Non-pigmented ciliary epithelial cell (primary cell): ENCODE measurements at places on chromosomes 13 and 19.

DNA sequence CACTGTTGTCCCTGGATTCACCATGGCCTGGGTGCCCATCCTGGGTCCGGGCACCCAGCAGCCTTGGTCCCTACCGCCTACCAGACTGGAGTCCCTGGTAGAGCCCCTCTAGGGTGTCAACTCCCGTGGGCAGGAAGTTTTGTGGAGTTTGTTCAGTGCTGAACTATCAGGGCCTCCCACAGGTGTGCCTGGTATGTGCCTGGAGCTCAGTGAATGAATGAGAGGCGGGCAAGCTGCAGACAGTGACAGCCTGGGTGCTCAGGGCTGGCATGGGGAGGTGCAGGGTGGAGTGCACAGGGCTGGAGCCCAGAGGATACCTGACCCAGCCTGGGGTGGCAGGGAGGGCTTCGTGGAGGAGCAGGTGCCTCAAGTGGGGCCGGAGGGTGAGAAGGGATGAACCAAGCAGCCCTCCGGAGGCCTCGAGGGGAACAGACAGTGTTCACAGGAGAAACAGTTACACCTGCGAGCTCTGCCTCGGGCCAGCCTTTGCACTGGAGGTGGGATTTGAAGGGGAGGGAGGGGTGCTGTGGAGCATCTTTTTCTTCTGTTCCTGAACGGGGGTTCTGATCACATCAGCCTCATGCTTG lies 29.6 kb downstream of the PAK4 start:
- DNase-seq, result no peak

- DNase-seq, result no peak
Observed at GRCh38 chr19:48780631-48781391, 25.5 kb downstream of the FGF21 start.

DNA sequence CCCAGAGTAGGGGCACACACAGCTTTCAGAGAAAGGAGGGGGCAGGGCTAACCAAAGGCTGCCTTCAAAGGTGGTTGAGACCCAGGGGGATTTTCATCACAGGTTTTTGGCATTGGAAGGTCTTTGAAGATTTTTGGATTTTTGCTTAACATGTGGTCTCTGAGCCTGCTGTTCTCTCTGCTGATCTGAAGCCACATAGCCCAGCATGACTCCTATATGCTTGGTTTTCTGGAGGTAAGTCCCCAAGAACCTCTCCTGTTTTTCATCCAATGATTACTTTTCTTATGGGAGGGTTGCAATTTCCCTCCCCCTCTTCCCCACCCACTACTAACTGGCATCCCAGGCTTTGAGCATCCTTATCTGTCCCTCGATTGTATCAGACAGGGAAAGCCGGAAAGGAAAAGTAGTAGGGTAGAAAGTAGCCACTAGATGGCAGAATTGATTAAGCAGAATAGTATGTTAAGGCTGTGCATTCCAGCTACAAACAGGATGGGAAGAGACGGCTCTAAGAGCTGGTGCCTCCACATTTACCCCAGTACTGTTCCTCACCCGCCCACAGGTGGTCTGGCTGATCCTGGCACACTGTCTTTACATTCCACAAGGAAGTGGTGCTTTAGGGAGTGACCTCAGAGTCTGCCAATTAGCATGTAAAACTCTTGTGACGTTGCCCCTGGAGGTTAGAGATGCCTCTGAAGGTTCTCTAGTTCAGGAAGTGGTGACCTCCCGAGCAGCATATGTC lies 218.9 kb upstream of the EDNRB start:
- DNase-seq, result peak; percentile 24

DNA sequence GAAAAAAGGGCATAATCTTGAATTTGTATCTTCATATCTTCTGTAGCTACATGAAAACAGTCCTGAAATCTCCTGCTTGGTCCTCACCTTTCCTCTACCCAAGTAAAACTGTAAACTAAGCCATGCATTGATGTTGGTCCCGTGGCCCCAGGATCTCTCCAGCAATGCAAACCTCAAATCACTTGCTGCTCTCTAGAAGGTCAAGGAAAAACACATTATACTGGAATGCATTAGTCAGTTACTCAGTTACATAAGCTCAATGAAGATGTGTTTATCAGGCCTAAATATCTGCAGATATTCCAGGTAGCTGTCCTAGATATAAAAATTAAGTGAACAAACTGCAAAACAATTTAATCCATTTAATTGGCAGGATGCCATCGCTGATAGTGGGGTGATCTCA lies 261.8 kb downstream of the ABCC4 start:
- DNase-seq, result no peak

DNA sequence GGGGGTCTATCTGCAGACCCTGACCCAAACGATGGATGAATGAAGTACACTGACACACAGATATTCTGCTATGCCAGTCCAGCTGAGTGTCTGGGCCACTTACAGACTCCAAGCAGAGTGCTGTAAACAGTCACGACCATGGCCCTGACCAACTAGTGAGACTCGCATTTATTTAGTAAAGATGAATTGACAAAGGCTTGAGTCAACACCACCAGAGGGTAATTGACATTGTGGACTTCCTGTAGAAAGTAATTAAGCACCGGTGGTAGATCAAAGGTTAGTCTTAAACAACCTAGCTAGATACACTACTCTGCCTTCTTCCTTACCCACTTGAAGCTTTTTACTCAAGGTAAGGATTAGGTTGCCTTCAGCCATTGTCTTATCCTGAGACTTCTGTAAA lies 63.4 kb upstream of the KPNA3 start:
- DNase-seq, result no peak

DNA sequence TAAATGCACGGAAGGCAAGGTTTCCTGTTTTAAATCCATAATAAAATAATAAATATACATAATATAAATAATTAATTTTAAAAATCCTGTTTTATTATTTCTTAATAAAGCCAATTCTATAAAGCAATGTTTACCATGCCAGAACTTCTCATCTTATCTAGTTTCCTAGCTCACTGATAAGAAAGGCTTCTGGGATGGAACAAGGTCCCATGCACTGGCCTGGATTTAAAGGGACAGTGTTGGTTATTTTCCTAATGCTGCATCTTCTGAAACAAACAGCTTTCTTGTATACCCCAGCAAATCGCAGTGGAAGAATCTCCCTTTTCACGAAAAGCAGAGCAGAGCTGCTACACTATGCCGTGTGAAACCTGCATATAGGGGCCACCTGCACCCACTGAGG lies 68.8 kb downstream of the LNX2 start:
- no peak for DNase-seq

GRCh38 chr13:75480671-75481175 lies 1.2 kb downstream of the TBC1D4 start:
- no peak for DNase-seq

GRCh38 chr19:12996406-12997094 lies 1.3 kb downstream of the NFIX start:
- no peak for DNase-seq

GRCh38 chr19:57245959-57246358 lies 5.5 kb downstream of the ZNF805 start:
- DNase-seq, result no peak

- DNase-seq, result no peak
Observed at GRCh38 chr19:1104311-1105007, 665 bp downstream of the GPX4 start.

DNA sequence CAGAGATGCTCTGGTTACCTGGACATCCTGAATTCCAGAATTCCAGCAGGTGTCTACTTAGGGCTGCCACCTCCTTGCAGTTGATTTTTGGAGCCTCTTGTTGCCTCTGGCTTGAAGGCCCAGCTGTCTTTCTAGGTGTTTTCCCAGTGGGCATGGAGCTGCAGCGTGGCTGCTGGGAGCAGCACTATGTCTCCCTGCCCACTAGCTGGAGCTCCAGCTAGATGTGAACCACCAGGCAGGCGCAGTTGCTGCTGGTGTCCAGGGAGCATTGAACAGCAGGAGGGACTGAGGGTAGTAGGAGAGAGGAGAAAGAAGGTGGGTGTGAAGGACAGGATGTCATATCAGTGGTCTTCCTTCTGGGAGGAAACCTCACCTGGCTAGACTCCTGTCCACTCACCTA lies 9.9 kb upstream of the SELENOW start:
- DNase-seq, result no peak
